ENCODE measurements at places on chromosomes 16 and 17.
A peak's percentile ranks its signal among the peaks of the same experiment; 100 is the strongest.

GRCh38 chr16:11470676-11471415 is 115.9 kb downstream of the LITAF start:
- no peak for DNase-seq

GRCh38 chr16:24367186-24367710 is 111.1 kb downstream of the CACNG3 start:
- DNase-seq = no peak

DNA sequence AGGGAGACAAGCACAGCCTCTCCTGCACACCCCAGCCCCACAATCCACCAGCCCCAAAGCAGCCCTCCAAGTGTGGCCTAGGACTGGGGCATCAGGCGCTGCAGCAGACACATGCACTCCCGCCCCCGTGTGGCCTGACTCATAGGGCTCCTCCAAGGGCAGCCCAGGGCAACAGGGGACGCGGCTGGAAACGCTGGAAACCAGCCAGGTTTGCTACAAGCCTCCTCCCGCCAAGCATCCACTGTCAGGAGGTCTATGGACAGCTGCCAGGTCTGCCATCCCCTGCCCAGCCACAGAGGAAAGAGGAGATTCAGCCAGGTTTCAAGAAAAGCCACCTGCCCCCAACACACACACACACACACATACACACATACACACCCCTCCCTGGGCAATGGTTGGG is 25.8 kb downstream of the SRCIN1 start:
- peak; percentile 57 for DNase-seq

GRCh38 chr17:65103896-65104295 is 33.3 kb upstream of the RGS9 start:
- DNase-seq = no peak

DNA sequence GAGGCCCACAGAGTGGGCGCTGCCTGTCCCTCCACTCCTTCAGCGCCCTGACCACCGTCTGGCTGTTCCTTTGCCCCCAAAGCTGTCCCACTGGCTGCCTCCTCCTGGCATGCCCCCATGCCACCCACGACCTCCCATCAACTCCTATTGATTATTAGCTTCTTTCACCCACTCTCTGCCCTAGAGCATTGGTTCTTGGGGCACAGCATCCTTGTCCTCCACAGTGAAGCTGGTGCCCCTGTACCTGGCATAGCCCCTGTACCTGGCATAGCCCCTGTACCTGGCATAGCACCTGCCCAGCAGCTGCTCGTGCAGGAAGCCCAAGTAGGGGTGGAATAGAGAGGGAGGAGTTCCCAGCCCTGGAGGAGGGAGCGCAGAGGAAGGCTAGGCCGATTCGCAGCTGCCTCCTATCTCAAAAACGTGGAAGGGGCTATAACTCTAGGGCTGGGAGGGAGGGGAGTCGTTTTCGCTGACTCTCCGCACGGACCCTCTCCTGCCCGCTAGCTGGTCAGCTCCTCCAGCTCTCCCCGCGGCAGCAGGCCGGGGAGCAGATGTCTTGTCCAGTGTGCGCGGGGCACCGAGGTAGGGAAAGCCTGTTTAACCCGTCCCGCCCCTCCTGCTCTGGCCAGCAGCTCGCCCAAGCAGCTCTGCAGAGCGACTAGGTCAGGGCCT is 5.7 kb upstream of the ACTG1 start:
- DNase-seq = no peak

- no peak for DNase-seq
Observed at GRCh38 chr16:47475786-47476185, 14.7 kb downstream of the PHKB start.

DNA sequence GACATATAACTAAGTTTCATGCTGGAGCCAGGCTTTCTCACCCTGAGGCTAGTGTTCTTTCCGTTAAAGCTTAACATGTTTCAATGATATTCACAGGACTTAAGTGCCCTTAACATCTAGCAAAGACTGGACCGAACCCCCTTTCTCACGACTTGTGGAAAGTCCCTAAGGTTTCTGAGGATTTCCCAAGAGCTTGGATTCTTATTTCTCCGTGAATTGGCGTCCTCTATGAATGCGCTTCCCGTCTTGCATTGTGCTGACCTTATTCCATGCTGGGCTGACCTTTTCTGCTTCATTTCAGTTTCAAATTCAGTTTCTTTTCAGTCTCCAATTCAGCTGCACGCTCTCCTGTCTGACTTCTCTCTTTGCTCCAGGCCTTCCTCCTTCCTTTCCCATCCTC is 206.4 kb downstream of the HS3ST3A1 start:
- DNase-seq = no peak

- DNase-seq = no peak
Observed at GRCh38 chr16:57614536-57614935, 13.9 kb upstream of the ADGRG1 start.

- no peak for DNase-seq
Observed at GRCh38 chr17:27153005-27153404, 140.9 kb upstream of the WSB1 start.

GRCh38 chr16:66521951-66522771 is 27.8 kb downstream of the TK2 start:
- no peak for DNase-seq

- no peak for DNase-seq
Observed at GRCh38 chr16:75621170-75621477, 2.0 kb downstream of the ADAT1 start.

- DNase-seq = no peak
Observed at GRCh38 chr16:52721331-52721730, 174.4 kb upstream of the TOX3 start.

DNA sequence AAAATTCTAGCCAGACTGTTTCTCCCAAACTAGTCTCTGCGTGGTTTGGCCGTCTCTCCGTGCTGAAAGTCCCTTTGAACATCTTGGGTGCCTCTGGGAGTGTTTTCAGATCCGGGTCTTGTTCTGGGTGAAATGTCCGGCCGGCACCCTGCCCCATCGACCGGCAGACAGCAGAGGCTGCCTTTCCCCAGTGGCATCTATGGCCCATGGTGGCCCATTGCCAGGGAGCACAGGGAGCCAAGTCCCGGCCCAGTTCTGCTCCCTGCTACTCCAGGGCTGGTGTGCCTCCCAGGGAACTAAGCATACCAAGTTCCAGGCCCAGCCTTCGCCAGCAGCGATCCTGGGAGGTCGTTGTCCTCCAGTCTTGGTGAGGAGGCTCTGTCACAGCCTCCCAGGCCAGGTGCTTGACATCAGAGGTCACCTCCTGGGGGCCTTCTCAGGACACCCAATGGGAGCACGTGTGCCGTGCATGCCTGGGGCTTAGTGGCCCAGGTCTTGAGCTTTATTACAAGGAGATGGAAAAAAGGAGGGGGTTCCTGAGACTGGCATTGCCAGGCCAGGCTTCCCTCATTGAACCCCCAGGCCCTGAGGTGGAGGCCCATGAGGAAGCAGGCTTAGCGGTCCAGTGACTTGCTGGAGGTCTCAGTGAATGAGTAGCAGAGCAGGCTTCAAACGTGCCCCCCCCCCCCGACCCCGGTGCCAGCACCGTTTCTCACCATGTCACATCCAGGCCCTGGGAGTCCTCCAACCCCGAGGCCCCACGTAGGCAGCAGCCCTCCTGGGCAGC is 54.0 kb downstream of the PGS1 start:
- DNase-seq = no peak

- no peak for DNase-seq
Observed at GRCh38 chr17:17729620-17730249, 48.5 kb downstream of the RAI1 start.

DNA sequence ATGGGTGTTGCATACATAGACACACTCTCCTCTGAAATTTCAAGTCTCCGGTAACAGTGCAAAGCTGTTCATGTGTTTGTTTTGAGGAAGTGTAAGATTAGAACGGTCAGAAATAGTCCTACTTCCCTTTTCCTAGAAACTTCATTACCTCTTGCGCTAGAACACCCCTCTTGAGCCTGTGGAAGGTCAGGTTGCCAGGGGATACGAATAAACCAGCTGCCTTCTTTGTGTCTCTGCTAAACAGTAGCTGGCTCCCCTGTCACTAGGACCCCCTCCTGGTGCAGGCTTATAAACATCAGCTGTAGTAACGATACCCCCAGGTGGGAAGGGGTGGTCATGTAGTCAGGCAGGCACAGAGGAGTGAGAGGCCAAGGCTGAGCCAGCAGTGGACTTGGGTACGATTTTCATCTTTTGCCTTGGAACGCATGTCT is 113.4 kb upstream of the RCVRN start:
- peak; percentile 86 for DNase-seq

- no peak for DNase-seq
Observed at GRCh38 chr16:76946879-76947278, 244.1 kb upstream of the MON1B start.

DNA sequence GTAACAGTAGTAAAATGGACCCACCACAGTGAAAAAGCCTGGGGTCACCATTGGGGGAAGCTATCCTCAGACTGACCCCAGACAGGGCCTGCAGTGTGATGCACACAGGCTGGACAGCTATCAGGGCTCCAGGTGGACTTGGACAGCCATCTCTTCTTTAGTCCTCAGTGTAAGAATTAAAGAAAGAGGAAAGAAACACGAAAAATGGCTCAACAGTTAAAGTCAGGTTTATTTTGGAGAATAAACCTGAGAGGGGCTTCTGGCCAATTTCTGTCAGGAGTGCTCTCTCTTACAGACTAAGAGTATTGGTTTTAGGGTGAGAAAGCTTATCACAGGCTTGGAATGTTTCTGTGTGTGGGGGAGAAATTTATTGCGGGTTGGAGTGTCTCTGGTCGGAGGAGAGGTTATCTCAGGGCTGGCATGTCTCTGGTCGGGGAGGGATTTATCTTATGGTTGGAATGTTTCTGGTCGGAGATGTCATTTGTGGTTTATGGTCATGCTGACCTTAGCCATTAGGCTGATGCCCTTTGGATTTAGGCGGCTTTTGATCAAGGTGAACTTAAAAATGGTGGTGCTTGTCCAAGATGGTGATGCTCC is 10.8 kb upstream of the B4GALNT2 start:
- no peak for DNase-seq

DNA sequence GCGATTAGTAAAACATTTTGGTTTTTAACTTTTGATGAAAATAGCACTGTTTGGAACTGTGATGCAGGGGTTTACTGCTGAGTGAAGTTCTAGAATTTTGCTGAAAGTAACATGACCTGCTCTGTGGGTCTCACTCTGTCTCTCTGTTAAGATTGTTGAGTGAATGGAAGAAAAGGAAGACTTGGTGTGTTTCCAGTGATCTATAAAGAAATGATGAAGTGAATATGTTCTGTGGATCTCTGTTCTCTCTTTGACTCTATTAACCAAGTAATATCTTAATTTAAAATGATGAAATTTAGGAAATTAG is 148.4 kb downstream of the PRKCA start:
- no peak for DNase-seq

GRCh38 chr17:17141279-17141678 is 64.9 kb downstream of the PLD6 start:
- DNase-seq = peak; percentile 46

Data from Kasumi-1 (cell line).